ENCODE measurements at places on chromosomes 2 and 18.

DNA sequence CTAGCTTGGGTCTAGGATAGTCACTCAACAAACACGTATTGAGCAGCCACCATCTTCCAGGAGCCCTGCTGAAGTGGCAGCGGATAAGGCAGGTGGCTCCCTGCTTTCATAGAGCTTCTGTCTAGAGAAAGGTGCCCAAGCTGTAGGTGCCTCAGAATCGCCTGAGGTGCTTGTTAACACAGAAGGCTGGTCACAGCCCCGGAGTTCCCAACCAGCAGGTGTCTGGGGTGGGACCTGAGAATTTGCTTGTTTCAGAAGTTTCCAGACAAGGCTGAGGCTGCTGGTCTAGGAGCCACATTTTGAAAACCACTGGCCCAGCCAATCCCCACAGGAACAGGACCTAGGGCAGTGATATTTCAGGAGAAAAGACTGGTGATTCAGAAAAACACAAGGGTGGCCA lies 45.3 kb upstream of the SMAD7 start:
- H3K4me3 ChIP-seq: no peak overlapping the region
- peaks cover 47% of the 10 kb centered on the region for H3K4me1 ChIP-seq
- no peaks in the 10 kb centered on the region for H3K36me3 ChIP-seq
- no peak for DNase-seq
- H3K27me3 ChIP-seq: no peaks in the 10 kb centered on the region

DNA sequence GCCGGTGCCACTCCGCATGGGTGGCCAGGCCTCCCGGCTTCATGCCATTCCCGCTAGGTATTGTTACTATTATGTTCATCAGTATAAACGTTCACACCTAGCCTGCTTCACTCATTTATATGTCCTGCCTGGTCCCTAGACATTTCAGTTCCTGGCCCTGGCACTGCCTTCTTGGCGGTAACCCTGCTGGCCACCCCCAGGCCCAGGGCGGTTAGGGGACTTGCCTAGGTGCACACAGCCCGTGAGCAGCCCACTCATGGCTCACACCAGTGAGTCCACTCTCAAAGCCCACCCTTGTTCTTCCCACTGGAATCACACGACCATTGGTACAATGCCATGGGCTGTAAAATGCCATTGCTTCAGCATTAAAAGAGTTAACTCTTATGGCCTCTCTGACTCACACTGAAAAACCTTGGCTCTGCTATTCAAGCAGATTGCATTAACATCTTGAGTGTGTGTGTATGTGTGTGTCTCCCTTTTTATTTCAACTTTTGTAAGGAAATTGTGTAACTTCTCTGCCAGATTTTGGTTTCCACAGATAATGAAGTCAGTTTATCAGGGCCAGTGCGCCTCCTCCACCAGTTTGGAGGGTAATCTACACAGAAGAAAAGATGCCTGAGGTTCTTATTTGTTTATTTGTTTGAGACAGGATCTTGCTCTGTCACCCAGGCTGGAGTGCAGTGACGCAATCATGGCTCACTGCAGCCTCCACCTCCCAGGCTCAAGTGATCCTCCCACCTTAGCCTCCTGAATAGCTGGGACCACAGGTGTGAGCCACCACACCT lies 74.2 kb downstream of the RAB31 start:
- peaks cover 27% of the 10 kb centered on the region for H3K4me1 ChIP-seq
- no peaks in the 10 kb centered on the region for H3K36me3 ChIP-seq
- H3K27ac ChIP-seq: peak overlapping the region; percentile 62
- no peaks in the 10 kb centered on the region for H3K27me3 ChIP-seq
- H3K4me3 ChIP-seq: no peak overlapping the region

DNA sequence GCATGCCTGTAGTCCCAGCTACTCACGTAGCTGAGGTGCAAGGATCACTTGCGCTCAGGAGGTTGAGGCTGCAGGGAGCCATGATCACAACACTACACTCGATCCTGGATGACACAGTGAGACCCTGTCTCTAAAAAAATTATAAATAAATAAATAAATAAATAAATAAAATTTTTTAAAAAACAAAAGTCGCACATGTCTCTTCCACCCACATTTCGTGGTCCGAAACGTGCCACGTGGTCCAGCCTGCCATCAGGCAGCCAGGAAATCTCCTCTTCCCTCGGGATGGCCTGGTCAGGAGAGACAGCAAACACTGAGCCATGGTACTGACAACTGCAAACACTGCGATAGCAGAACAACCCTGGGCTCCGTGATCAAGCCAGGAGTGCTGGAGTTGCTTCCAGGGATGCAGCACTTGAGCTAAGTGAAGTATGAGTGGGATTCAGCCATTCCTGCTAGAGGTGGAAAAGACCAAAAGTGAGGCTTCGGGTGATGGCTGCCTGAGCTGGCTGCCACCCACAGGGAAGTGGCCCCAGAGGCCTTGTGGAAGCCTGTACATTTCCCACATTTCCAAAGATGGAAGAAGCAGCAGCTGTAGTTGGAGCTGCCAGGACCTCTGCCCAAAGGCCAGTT lies 193.1 kb downstream of the SMAD2 start:
- 0 out of 2 replicates have a peak, but pooled peaks cover 4% of the 10 kb centered on the region for H3K27me3 ChIP-seq
- H3K27ac ChIP-seq: no peak overlapping the region
- DNase-seq: no peak
- H3K36me3 ChIP-seq: no peaks in the 10 kb centered on the region
- no peak overlapping the region for H3K4me3 ChIP-seq

DNA sequence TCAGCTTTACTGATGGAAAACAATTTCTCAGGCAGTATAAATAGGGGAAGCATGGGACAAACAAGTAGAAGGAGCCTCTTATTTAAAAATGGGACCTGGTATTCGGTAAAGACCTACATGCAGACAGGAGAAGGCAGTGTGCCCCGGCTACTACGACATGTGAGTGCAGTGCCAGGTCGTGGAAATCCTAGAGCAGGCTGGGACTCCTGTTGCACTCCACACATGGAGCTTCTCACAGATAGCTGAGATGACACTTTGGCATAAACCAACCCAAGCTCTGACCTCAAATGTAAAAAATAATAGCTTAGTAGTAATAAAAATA lies 885 bp upstream of the DSEL start:
- peak; percentile 45 for DNase-seq
- H3K27ac ChIP-seq: peak overlapping the region; percentile 66

Measured in GM23248 (cell line).